ENCODE measurements at places on chromosomes 7 and 10. TPM values are rescaled to one million over a fixed set of nuclear protein-coding genes. Genes with fewer than 3 reads are reported as not detected.

DNA sequence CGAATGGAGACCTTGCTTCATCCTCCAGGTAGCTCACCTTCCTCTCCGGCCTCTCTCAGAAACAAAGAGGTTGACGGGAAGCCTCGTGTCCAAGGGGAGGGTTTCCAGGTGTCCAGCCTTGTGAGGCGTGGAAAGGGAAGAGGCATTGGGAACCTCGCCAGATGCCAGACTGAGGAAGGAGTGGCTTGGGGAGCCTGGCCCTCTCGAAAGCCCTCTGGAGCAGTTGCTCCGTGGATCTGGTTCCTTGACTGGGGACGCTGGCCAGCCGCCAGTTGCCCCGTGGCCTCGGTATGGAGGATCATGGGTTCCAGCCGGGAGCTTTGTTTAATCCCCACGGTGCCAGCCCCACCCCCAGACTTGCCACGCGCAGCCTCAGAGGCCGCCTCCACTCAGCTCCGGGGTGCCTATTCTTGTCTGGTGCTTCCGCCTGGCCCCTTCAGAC lies 30.3 kb upstream of the SUN1 start:
- no peak for DNase-seq

DNA sequence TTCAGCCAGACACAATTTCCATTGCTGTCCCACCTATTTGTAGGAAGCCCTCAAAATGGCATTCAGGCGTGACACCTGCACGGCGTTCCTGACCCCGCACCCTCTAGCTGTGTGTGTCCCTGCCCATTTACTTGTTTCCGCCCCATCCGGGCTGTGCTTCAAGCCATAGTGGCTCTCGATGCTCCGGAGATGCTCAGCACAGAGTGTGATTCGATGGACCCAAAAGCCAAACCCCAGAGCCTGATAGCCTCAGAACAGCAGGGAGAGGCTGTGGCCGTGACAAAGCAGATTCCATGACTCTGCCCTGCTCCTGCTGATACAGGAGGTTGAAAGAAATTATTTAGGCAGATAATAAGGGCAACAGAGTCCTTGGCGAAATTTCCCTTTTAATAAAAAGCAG lies 13.4 kb downstream of the BUD31 start:
- DNase-seq: no peak

DNA sequence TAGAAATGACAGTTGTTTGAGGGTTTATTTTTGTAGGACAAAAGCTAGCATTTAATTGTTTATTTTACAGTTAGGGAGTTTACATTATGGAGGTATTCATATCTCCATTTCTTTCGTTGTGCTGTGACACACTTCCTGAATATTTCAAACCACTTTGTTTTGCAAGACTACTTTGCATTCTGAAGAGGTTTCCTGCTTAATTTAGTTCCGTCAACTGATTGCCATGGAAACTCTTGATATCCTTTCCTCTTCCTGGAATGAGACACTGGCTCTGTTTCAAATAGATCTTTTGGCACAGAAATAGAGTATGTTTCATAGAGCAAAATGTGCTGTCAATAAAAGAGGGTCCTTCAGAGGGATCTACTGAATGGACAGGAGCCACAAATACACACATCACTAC lies 159.5 kb upstream of the AGR3 start:
- DNase-seq: no peak

- DNase-seq: no peak
Measured at GRCh38 chr10:21176934-21177480, 279.9 kb upstream of the NEBL start.

DNA sequence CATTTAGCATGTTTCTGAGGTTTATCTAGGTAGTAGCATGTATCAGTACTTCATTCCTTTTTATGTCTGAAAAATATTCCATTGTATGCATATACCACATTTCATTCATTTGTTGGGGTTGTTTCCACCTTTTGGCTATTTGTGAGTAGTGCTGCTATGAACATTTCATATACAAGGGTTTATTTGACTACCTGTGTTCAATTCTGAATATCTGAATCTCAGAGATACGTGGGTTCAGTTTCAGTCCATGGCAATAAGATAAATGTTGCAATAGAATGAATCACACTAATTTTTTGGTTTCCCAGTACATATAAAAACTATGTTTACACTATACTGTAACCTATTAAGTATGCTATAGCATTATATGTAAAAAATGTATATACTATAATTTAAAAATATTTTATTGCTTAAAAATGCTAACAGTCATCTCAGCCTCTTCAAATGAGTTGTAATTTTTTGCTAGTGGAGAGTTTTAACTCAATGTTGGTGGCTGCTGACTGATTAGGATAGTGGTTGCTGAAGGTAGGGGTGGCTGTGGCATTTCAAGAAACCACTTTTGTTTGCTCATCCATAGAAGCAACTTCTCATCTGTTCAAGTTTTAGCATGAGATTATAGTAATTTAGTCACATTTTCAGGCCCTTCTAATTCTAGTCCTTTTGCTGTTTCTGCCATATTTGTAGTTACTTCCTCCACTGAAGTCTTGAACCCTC lies 13.9 kb downstream of the PLEKHA1 start:
- DNase-seq: no peak

GRCh38 chr10:103564776-103565520 lies 71.4 kb downstream of the NEURL1 start:
- no peak for DNase-seq

GRCh38 chr10:104146882-104147281 lies 24.9 kb downstream of the SFR1 start:
- DNase-seq: no peak

- DNase-seq: no peak
Measured at GRCh38 chr10:44167752-44168151, 217.1 kb downstream of the CXCL12 start.

GRCh38 chr7:103348452-103348851 lies 1.0 kb downstream of the PSMC2 start:
- no peak for DNase-seq

DNA sequence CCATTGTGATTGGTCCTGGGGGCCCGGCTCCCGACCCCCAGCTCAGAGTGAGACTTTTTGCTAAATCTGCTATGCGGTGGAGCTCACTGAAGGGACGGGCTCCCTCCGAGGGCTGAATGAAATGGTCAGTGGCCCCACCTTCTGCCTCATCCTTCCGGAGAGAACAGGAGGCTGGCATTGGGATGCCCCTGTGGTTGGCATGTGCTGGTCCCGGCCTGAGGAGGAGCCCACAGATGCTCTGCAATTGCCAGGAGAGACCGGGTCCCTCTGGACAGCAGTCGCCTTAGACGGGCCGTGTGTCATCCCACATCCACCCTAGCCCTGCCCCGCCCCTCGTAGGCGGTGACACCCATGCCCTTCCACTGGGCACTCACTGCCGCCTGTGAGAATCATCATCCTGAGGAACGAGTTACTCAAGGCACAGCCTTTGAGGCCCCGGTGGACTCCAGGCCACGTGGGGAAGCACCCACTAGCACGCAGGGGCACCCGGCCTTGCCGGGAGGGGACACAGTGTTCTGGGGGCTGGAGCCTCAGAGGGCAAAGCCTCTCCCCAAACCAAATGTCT lies 21.2 kb upstream of the DPYSL4 start:
- no peak for DNase-seq

DNA sequence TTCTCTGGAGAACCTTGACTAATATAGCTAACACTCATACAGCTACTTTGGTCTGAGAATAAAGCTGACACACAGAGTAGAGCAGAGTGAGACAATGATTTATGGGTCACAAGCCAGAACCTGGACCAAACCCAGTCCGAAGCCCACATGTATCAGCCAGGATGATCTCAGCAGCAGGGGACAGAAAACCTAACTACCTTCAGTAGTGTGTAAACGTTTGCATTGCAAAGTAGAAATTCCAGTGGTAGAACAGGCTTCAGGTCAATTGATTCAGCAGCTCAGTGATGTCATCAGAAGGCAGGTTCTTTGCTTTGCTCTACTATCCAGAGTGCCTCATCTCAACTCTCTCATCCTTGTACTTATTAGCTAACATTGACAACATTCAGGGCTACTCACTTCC lies 62.5 kb upstream of the PALS2 start:
- DNase-seq: peak; percentile 77

DNA sequence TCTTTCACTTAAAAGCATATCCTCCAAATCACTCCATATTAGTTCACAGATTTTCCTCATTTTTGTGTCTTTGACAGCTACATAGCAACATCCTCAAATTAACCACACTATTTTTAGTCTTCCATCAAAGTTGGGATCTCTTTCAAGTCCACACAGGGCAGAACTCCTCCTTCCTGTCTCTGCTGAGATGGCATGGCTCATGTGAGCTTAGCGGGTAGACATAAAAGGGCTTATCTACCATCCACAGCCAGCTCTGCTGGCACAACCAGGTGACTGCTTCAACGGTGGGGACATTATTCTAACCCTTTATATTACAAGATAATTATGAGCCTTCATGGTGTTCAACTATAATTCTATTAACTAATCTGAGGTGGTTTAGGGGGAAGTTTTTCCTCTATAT lies 35.5 kb downstream of the ICA1 start:
- no peak for DNase-seq

DNA sequence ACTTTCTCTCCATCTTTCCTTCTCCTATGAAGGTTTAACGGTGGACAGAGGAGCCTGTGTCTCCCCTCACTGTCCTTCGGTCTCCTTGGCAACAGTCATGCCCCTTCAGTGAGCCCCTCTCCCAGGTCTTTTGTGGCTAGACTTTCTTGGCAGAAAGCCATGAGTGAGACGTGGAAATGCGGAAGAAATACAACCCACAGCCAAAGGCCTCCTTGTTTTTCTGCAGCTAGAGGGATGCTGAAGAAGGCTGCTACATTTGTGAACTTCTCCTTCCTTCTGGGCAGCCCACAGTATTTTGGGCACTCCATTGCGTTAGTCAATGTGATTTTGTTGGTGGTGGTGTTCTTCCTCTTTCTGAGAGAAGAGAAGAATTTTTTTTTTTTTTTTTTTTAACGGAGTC lies 333.7 kb upstream of the PODXL start:
- no peak for DNase-seq

DNA sequence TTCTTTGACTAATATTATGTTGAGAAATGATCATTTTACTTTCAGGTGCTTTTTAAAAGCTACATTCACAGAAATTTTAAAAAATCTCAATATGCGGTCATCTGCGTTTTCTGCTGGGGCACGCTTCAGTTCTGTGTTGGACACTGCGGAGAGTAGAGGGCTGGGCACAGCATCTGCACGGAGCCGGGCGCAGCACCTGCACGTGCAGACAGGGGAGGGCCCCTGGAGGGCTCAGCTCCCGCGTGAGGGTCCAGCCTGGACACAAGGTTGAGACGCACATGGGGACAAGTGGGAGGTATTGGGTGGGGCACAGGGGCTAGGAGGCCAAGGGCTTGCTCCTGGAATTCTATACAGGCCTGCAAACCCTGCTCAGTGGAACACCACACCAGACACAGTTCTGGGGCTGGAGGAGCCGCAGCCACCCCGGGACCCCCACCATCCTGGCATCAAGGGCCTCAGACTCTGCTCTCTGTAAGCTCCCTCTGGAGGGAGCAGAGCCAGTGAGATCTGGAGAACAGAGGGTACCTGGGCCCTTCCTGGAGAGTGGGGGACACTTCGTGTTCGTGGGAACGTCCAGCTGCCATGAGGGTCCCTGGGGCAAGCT lies 20.4 kb upstream of the FAM20C start:
- no peak for DNase-seq

PAPOLB gene
- not detected for total RNA-seq

CYP2E1 gene
- 0.17 TPM for total RNA-seq

HERPUD2 gene
- total RNA-seq: 25.4 TPM

VAX1 gene
- not detected for total RNA-seq

TUBB8 gene
- 0.29 TPM for total RNA-seq

MMD2 gene
- not detected for total RNA-seq

DMBT1 gene
- not detected for total RNA-seq

OR13A1 gene
- total RNA-seq: not detected

Measured in epithelial cell of proximal tubule (primary cell).